Glutamatergic neuron (in vitro differentiated cells): ENCODE measurements at places on chromosomes 13 and 19. TPM values are rescaled to one million over a fixed set of nuclear protein-coding genes. Genes with fewer than 3 reads are reported as not detected.

- no peaks in the 10 kb centered on the region for H3K27me3 ChIP-seq
- DNase-seq, result no peak
- no peak overlapping the region for H3K27ac ChIP-seq
Observed at GRCh38 chr13:25218019-25218418, 45.9 kb upstream of the AMER2 start.

DNA sequence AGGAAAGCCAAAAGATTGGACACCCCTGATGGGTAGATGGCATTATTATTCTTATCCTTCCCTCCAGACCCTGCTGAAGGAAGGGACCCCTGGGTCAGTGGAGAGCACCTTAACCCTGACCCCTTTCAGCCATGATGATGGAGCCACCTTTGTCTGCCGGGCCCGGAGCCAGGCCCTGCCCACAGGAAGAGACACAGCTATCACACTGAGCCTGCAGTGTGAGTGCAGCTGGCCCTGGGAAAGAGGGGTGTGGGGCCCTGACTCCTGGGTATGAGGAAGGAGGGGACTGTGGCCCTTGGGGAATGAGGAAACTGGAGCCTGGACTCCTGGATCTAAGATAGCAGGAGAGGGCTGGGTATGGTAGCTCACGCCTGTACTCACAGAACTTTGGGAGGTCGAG lies 2.7 kb downstream of the KIRREL2 start:
- H3K4me1 ChIP-seq, result peaks cover 26% of the 10 kb centered on the region
- DNase-seq, result no peak
- H3K36me3 ChIP-seq, result no peaks in the 10 kb centered on the region
- peaks cover 21% of the 10 kb centered on the region for H3K27me3 ChIP-seq
- peak overlapping the region; percentile 32 for H3K4me3 ChIP-seq
- H3K27ac ChIP-seq, result no peak overlapping the region

DNA sequence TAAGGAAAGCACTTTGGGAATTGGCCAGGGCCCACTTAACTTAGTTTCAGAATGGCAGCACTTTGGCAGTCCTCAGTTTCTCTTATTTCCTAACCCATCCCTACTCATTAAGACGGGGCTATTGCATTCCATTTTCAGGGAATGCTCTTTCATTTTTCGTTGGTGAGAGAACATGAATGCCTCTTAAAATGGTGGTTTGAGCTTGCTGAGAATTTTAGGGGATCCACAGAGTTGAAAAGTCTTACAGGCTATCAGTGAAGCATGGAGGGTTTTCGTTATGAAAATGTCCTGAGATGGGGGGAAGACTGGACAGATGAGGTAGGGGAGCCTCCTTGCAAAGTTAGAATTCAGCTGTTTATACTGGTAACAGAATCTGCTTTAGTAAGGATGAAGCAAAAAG lies 71.4 kb downstream of the LRCH1 start:
- no peak for DNase-seq
- H3K4me3 ChIP-seq, result no peak overlapping the region
- H3K27ac ChIP-seq, result peak overlapping the region; percentile 4

GRCh38 chr13:46567671-46568070 lies 14.7 kb downstream of the LRCH1 start:
- no peak overlapping the region for H3K27ac ChIP-seq
- H3K27me3 ChIP-seq, result peaks cover 4% of the 10 kb centered on the region
- no peaks in the 10 kb centered on the region for H3K36me3 ChIP-seq
- DNase-seq, result no peak

GRCh38 chr19:45887200-45887710 lies 1.3 kb upstream of the IRF2BP1 start:
- H3K36me3 ChIP-seq, result no peaks in the 10 kb centered on the region
- peak overlapping the region; percentile 93 for H3K27ac ChIP-seq
- no peak for DNase-seq
- peak overlapping the region; percentile 96 for H3K4me3 ChIP-seq
- H3K27me3 ChIP-seq, result peaks cover 5% of the 10 kb centered on the region

Gene BORCS8
- 20.5 TPM for total RNA-seq

Gene RFXANK
- 73.5 TPM for total RNA-seq

Gene HTR2A
- not detected for total RNA-seq

Gene LYPD3
- total RNA-seq, result 0.56 TPM

Gene BCAM
- 47.1 TPM for total RNA-seq
